Neural crest cell (in vitro differentiated cells): ENCODE measurements at places on chromosomes 3 and 15. TPM values are rescaled to one million over a fixed set of nuclear protein-coding genes. Genes with fewer than 3 reads are reported as not detected.

INSYN1 gene
- 9.5 and 9.6 TPM in 2 replicates for total RNA-seq

ACKR2 gene
- total RNA-seq, result 0.20 and 0.56 TPM in 2 replicates

THRB gene
- total RNA-seq, result 0.65 and 0.77 TPM in 2 replicates

GOLGA8S gene
- total RNA-seq, result 0.25 and 0.33 TPM in 2 replicates

POLQ gene
- total RNA-seq, result 16.9 and 17.8 TPM in 2 replicates

HIGD2B gene
- not detected in 2 replicates for total RNA-seq

NUTM1 gene
- total RNA-seq, result not detected in 2 replicates

TAGLN3 gene
- 62.6 and 70.2 TPM in 2 replicates for total RNA-seq

CSPG4 gene
- total RNA-seq, result 5.3 and 5.4 TPM in 2 replicates

LARP6 gene
- total RNA-seq, result 18.2 and 20.5 TPM in 2 replicates

IL17RC gene
- 6.0 and 7.3 TPM in 2 replicates for total RNA-seq

GRCh38 chr3:153284282-153284938, 122.4 kb downstream of the RAP2B start:
- no peak for DNase-seq

GRCh38 chr15:85314146-85314545, 66.3 kb upstream of the AKAP13 start:
- no peak for DNase-seq

GRCh38 chr15:100547961-100548360, 19.2 kb upstream of the CERS3 start:
- DNase-seq, result no peak

DNA sequence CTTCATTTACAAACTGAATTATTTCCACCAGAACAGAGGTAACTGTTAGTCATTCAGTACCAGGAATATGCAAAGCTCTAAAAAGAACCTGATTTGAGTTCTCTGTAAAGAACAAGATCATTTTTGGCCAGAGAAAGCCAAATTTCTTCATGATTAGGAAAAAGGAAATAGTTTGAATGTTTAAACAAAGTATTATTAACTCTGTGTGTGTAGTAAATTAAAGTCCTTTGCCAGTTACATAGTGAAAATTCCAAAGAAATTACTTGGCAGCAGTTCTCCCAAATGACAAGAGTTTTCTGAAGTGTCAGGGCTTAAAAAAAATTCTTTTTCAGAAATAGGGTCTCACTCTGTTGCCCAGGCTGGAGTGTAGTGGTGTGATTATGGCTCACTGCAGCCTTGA, 24.5 kb downstream of the QTRT2 start:
- no peak for DNase-seq

GRCh38 chr3:150511122-150511821, 35.0 kb downstream of the SERP1 start:
- DNase-seq, result no peak

DNA sequence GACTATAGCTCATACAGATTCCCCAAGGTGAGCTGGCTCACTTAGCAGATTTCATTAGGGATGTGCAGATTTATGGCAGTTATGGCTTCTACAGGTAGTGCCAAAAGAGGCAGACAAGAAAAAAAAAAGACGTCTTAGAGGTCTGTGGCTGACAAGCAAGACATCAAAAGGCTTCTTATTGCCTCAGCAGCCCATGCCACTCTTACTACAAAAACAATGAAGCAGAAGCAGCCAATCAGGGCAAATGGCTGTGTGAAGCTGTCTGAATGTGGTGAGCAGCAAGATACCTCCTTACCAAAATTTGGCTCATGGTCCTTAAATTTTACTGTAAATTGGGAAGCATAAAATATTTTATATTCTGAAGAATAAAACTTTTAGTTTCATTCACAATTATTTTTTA, 557.5 kb upstream of the GOLIM4 start:
- DNase-seq, result no peak

- no peak for DNase-seq
Observed at GRCh38 chr3:184593220-184593927, 31.8 kb downstream of the EPHB3 start.

- DNase-seq, result no peak
Observed at GRCh38 chr15:74400915-74401757, 32.6 kb downstream of the SEMA7A start.

- DNase-seq, result no peak
Observed at GRCh38 chr3:31067004-31067403, 172.5 kb upstream of the GADL1 start.

GRCh38 chr15:26442680-26443079, 330.2 kb downstream of the GABRB3 start:
- no peak for DNase-seq

GRCh38 chr15:63114465-63114864, 7.2 kb upstream of the LACTB start:
- DNase-seq, result no peak

DNA sequence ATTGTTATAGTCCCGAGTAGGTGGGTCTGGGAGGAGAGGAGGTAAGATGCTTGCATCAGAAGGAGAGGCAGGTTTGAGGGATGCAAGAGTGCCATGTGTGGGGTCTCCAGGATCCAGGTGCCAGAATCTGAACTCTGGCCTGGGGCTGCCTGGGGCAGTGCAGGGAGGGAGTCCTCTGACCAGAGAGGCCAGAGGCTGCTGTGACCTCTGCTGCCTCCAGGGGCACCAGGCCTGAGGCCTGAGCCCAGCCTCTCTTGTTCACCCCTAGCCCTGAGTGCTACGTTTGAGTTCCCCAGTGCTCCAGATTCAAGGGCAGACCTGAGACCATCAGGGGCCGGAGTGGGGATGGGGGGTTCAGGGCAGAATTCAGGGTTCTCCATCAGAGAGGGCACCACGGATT, 7.4 kb downstream of the SLC38A3 start:
- DNase-seq, result no peak

GRCh38 chr15:37756407-37756806, 178.0 kb upstream of the TMCO5A start:
- DNase-seq, result no peak

DNA sequence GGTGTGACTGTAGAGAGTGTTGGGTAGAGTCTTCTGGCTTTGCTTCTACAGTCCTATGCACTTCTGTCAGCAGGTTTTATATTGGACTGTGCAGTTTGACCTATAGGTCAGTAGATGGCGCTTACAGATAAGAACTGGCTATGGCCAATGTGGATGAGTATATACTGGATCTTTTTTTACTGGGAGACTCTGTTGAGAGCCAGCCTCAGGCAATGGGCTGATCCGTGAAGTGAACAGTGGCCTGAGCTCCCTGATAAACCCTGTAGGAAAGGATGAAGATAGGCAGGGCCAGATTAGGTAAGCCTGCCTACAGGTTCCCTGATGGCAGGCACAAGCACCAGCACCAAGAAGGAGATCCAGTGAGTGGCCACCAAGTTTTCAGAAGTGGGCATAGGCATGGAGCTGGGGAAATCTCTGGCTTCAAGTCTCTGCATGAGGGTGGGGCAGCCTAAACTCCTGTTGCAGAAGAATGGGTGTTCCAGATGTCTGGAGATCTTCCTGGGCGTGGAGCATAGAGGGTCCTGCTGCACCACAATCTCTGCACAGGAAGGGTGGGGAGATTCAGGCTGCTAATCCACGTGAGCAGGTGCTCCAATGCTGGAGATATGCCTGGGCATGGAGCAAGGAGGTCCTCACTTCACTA, 326.0 kb upstream of the SGO1 start:
- DNase-seq, result no peak

GRCh38 chr3:41697702-41698101, 264.2 kb downstream of the ULK4 start:
- no peak for DNase-seq

GRCh38 chr3:128878556-128879124, 780 bp upstream of the ACAD9 start:
- DNase-seq, result no peak

DNA sequence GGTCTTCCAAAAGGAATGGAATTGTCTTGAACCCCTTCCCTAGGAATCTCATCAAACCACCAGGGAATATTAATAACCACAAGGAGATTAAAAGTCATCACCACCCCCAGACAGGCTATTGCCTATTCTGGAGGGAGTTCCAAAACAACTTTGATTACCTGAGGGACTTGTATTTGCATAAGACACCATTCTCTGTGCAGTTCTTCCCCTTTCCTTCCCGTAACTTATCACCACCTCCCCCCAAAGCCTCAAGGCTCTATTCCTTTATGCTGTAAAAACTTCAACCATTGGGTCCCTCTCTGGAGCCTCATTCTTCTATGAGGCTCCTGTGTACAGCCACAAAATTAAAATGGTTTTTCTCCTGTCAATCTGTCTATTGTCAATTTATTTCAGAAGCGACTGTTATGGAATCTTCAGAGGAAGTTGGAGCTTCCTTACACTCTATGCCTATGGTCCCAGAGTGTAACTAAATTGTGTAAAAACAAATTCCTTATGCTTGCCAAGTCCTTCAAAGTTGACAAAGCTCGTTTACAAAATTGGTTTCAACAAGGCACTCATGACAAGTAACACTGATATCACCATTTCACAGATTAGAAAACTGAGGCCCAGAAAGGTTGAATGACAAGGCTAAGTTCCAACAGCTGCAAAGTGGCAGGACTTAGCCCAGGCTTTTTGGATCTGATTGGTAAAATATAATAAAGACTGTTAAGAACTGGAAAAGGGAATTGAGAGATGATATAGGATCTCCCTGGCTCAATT, 68.3 kb upstream of the HERC1 start:
- no peak for DNase-seq

GRCh38 chr15:74826364-74826819, at the start of gene CPLX3:
TSS of gene CPLX3 (plus strand) at chr15:74826627. CDS start at chr15:74826704, 77 bp downstream.
- DNase-seq, result peak; percentile 47

GRCh38 chr15:61811952-61812351, 248.3 kb downstream of the VPS13C start:
- DNase-seq, result no peak

DNA sequence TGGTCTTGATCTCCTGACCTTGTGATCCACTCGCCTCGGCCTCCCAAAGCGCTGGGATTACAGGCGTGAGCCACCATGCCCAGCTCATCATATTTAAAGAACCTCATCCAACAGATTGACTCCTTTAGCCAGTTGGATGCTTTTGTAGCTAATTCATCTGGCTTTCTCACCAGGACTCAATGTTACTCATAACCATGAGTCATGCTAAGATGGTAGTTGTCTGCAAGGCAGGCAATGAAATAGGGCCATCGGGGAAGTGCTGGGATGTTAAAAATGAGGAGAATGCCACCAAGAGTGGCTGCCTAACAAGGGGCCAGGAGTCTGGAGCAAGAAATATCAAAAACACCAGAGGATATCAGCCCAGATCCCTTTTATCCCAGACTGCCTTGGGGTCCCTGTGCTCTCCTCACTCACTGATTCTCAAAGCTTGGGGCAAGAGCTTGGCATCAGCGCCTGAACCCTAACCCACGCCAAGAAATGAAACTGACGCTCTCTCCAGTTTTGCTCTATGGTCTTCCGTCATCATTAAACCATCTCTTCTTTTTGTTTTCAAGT, 7.4 kb upstream of the PCOLCE2 start:
- DNase-seq, result no peak

GRCh38 chr3:161969867-161970266, 473.3 kb downstream of the OTOL1 start:
- no peak for DNase-seq

GRCh38 chr3:122925756-122926155, 101.8 kb downstream of the SEMA5B start:
- DNase-seq, result no peak

DNA sequence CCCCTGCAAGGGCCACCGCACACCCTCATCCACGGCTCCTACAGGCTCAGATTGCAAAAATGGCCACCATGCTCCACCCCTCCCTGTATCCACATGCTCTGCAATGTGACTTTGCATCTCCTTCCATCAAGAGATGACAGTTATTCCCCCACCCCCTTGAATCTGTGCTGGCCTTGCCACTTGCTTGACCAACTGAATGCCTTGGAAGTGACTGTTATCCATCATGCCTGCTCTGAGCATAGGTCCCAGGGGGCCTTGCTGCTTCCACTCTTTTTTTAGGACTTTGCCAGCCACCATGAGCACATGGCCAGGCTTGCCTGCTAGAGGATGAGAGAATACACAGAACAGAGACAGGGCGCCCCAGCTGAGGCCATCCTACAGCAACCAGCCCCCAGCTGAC, 13.6 kb downstream of the HAPLN3 start:
- DNase-seq, result no peak

GRCh38 chr15:61839546-61839945, 220.7 kb downstream of the VPS13C start:
- DNase-seq, result no peak

- DNase-seq, result no peak
Observed at GRCh38 chr3:134617608-134618477, 33.0 kb downstream of the KY start.

GRCh38 chr15:34984889-34985630, 3.0 kb downstream of the ZNF770 start:
- no peak for DNase-seq

- no peak for DNase-seq
Observed at GRCh38 chr3:188712248-188712924, 459.4 kb upstream of the TPRG1 start.

GRCh38 chr15:41648770-41649169, 11.4 kb upstream of the MGA start:
- DNase-seq, result no peak

- DNase-seq, result no peak
Observed at GRCh38 chr3:175898194-175898593, 1039.1 kb downstream of the NAALADL2 start.

DNA sequence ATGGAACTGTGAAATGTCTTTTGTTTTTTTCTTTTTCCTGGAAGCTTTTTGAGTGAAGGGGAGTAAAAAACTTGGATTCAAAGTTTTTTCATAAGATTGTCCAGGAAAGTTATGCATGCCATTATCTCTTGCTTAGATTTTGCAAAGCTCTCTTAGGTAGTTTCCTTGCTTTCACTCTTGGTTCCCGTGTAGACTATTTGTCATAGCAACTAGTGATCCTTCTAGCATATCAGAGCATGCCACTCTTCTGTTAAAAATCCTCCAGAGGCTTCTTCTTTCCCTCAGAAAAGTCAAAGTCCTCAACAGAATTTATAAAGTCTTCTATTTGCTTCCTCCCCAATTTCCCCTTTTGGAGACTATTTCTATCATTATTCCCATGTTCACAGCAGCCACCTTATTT, 21.1 kb downstream of the GTF2E1 start:
- DNase-seq, result no peak

- DNase-seq, result no peak
Observed at GRCh38 chr3:17188378-17188777, 303.6 kb downstream of the PLCL2 start.

- no peak for DNase-seq
Observed at GRCh38 chr15:66408254-66408653, 21.5 kb downstream of the MAP2K1 start.
